ENCODE measurements at places on chromosomes 12 and 14.
A peak's percentile ranks its signal among the peaks of the same experiment; 100 is the strongest.

DNA sequence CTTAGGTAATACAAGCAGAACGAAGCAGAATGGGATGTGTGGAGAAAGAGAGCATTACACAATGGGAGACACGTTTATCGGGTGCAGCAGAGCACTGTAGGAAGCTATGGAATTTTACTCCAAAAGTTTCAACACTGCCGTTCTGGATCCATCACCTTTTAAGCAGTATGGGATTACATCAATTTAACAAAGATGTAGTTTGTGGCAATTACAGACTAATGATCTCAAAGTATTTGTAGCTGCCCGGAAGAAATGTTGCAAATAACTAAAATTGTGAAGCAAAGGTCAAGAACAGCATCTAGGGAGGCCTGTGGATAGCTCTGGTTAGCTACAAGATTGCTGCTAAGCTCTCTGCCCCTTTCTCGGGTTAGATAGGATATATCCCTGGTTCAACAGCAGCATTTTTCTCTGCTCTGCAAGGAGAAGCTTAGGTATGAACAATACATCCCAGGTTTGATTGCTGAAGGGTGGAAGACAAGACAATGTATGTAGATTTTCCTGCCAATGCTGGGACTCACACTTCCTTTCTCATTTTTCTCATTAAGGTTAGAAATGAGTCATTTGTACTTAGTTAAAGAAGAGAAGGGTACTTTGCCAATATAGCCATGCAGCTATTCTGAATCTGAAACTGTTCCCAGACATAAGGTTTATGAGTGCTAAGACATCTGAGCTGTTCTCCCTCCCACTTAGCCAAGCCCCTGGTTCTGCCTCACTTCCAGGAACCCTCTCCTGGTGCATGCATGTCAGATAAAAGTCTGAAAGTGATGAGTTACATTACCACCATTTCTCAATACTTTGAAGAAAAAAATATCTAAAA lies 75.0 kb upstream of the HIF1A start:
- no peak for DNase-seq

DNA sequence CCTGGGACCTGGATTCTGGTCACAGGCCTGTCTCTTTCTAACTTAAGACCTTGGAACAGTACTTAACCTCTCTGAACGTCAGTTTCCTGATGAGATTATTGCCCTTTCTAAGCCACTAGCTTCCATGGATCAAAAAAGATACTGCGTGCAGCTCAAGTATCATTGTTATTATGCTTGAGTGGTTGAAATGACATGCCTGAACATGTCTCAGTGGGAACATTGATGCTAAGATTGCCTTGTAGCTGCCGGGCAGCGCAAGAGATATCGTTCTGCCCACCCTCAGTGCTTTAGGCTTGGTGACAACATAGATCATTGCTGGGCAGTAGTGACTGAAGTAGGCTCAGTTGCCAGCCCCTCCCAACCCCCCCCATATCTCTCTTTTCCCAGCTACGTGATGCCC lies 131.9 kb downstream of the SMOC1 start:
- DNase-seq = no peak

- no peak for DNase-seq
Observed at GRCh38 chr12:50626026-50626425, 121.2 kb downstream of the DIP2B start.

DNA sequence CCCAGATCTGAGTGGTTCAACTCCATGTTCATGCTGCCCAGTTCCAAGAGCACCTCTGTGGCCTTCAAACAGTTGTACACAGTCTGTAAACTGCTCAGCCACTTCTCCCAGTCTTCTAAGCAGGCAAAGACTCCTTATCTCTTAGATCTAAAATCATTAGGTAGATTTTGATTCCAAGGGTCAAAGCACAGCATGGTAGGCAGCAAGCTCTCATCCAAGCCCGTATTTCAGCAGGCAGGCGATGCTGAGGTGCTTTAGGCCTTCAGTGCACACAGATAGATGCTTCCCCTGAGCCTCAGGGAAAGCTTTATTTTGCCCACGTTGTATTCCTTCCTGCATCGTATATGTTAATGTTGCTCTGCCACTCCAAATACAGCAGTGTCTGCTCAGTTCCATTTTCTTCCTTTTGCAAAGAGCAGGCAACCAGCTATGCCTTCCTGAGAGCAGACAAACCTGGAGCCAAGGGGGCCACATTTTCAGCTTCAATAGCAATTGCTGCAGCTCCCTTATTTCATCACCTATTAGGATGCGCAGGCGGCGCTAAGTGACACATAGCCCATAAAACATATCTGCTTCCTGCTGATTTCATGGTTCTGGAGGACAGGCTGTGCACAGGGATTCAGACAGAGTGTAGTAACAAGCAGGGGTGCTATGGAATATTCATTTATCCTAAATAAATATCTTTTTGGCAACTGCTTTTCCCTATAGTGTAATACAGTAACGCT lies 67.5 kb downstream of the ETV6 start:
- no peak for DNase-seq

DNA sequence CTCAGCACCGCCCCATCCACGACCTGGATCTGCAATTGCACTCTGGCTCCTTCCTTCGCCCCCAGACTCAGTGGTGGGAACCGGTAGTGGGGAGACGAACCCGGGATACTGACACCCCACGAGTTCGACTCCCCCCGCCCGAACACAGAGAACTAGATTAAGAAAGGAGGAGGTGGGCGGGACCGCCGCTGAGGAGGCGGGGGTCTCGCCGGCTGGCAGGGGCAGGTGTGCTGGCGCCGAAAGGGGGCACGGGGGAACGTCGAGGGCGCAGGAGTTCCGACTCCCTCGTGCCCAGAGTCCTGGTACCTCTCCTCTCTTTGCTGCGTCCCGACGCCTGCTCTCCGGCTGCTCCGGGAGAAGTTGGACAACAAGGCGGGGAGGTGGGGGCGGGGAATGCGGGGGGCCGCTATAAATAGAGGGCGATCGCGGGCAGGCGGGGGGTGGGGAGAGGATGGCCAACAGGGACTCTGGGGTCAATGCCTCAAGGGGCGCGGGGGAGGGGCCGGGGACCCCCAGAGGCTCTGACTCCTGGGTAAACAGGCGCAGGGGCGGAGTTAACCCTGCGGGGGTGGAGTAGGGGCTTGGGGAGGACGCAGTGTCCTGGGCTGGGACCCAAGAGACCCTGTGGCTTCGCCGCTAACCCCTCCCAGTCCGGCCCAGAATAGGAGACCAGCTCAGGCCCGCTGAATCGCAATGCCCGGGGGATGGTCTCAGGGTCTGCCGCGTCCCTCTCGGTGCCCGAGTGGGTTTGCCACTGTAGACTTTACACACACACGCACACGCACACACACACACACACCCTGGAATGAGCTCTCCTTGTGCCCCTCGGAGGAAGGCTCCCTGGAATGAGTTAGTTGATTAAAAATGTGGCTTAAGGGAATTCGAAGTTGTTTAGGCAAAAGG lies 761 bp upstream of the NDRG2 start:
- DNase-seq = no peak

- DNase-seq = no peak
Observed at GRCh38 chr12:24530689-24531088, 418.2 kb downstream of the BCAT1 start.

DNA sequence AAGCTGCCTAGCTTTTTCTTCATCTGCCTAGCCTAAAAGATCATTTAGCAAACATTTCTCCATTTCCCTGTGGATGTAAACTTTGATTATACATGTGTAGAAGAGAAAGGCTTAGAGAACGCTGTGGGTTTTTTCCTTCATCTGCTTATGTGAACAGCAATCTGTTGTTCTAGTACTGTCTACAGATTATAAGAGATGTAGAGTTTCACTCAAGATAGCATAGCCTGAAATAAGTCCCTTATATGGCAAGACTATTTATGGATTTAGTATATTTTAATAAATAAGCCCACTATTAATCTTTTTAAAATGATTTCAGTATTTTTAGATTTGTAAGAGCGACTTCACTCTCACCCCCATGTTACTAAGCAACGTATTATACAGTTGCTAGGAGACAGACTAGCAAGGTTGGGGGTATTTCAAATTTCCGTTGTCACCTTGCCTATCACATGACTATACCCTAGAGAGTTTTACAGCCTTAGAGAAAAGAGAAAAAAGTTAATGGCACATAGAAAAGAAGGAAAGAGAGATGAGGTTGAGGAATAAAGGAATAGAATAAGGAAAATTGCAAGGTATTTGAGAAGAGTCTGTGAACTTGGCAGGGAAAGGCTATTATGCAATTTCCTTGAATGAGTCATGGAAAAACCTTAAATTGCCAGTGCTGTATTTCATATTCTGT lies 12.2 kb upstream of the TUBA1A start:
- DNase-seq = no peak

GRCh38 chr12:25372969-25373817 lies 122.5 kb upstream of the KRAS start:
- no peak for DNase-seq

DNA sequence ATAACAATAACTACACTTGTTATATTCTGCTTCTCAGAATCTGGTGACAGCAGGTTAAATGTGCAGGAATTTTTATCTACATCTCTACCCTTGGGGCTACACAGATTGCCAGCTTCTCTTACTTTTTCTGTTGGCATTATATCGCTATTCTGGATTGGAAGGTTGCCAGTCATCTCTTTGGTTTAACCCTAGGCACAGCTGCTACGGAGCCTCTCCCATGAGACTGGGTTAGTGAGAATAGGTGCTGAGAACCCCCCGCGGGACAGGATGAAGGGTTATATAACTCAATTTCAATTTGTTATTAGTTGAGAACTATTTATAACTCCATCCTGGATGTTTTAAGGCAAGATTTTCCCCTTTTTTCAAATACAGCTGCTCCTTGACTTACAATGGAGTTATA lies 73.1 kb downstream of the ACADS start:
- no peak for DNase-seq

GRCh38 chr14:104137297-104138097 lies 890 bp upstream of the KIF26A start:
- DNase-seq = peak; percentile 48

DNA sequence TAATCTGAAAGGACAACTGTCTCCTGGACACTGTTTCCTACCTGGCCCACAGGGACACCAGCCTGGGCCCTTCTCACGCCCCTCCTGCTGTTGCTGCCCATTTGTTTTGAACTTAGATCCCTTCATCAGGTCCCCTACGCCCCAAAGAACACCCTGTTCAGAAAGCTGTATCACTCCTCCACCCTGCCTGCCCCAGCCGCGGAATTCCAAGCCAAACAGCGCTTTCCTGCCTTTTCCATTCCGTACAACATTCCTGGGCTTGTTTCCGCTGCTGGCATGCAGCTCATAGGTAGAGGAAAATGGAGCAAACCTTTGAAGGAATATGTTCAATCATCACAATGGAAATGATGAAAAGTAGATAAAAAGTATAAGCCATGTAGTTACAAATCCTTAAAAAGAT lies 12.8 kb upstream of the GSG1 start:
- no peak for DNase-seq

GRCh38 chr12:105235281-105235731 lies 668 bp downstream of the APPL2 start:
- DNase-seq = no peak

DNA sequence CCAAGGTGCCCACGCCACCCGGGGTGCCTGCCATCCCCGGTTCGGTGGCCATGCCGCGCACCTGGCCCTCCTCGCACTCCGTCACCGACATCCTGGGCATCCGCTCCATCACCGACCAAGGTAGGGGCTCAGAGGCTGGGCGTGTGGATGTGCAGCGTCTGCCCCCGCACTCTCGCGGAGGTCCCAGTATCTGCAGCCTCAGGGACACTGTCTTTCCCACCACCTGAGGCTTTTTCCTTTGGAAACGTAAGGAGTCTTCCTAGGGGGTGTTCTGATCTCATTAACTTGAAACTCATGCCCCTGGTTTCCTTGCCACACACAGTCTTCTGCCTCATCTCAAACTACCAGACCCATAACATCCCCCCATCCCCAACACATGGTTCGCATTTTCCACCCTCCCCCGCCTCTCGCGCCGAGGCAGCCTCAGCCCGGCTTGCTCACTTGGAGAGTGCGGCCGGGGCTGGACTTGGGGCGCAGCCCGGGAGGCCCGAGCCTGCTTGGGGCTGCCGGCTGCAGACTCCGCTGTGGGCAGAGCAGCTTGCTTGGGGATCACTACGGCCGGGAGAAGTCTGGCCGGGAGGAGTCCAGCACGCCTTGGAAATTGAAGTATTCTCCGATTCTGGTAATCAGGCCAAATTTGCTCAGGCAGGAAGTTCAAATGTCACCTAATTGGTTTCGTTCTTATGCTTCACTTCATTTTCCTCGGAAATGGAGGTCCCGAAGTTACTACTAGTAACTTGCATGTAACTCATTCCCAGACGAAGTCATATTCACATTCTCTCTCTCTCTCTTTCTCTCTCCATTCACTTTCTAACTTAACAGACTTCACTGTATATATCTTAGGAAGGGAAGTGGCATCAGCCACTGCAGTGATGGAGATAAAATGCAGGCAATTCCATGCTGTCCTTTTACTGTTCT lies 2.0 kb downstream of the PAX9 start:
- no peak for DNase-seq

DNA sequence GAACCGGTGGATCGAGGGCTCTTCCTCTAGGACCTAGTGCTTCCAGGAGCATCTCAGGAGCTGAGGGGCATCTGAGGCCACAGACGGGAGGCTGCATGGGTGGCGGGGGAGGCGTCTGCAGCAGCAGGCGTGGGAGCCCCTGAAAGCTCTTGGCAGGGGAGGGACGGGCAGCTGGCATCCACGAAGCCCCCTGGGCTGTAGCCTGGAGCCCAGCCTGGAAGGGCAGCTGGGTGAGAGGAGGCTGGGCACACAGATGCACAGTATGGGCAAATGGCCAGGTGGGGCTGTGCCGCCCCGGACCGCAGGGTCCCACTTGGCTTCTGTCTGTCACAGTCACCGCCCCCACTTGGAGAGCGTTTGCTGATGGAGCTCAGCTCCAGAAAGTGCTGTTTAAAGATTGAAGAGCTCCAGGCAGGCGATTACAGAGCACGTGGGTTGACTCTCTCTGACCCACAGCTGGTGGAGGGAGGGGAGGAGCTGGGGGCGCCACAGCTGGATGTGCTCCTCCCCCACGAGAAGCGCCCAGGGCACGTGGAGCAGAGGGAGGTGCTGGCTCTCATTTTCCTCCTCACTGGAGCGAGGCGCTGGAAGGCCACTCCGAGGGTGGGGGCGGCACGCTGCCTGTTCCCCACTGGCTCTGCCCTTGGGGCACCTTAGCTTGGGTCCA lies 155.0 kb upstream of the C14orf180 start:
- no peak for DNase-seq

DNA sequence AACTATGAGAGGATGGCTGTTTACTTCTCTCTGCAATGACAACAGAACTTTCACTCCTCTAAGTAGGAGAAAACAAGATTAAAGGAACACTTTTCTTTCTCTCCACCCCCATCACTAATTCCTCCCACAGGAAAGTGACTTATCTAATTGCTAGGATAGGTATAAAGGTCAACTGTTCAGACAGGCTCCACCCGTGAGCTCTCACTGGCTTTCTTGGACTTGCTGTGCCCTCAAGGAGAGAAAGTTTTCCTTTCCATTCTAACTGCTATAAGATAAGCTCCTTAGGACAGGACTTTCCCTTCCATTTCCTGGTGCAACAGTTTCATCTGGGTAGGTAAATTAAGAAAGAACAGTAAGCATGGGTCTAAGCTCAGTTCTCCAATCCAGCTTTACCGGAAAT lies 4.8 kb downstream of the SLC41A2 start:
- no peak for DNase-seq

DNA sequence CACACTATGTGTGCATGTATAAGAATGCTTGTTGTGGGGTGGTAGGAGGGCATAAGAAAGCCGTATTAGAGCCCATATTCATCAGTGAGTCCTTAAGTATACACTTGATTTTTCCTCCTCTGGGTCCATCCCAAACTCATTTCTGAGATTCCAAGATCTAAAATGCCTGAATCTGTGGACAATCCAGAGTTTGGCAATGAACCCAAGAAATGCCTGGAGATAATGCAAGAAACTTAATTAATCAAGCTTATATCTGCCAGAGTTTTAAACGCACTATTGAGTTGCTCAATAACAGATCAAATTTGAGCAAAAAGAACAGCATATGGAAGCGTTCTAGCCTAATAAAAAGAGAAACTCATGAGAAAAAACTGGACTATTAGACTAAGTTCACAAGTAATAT lies 143.4 kb upstream of the NAV3 start:
- DNase-seq = no peak

Data from activated CD4-positive, alpha-beta T cell treated with anti-CD3 and anti-CD28 coated beads, Interleukin-2, amount 50 U/mL, for 24 hours (primary cell).